ENCODE measurements at places on chromosomes 1 and 21.

GRCh38 chr1:161728376-161729226, 7.3 kb downstream of the FCRLB start:
- no peak for DNase-seq

DNA sequence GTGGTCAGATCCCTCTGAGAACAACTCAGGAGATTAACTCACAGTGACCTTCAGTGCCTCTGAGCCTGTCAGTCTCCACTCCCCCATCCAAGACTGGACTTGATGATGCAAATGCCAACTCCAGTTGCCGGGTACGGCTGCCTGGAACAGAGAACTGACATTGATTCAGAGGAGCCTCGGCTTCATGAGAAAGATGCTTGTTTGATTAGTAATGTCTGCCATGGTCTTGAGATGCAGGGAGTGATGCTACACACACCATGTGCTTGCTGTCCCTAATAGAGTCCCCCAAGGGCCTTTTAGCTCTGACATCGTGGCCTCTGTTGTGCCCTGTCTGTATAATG, 51.8 kb upstream of the LRP8 start:
- DNase-seq: no peak

DNA sequence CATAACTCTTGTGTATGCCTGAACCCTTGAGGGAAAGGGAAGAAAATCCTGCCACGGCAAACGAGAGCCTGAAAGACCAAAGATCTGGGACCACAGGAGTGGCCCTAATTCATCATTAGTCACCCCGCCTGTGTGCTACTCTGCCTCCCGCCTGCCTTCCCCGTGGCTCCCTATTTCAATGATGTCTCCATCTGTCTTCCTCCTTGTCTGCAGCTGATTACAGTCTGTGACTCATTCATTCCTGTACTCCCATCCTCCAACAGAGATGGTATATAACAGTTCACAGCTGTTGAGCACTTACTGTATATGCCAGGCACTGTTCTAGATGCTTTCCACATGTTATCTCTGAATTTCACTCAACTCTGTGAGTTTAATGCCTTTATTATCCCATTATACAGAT, 96.6 kb downstream of the SEC16B start:
- DNase-seq: no peak

DNA sequence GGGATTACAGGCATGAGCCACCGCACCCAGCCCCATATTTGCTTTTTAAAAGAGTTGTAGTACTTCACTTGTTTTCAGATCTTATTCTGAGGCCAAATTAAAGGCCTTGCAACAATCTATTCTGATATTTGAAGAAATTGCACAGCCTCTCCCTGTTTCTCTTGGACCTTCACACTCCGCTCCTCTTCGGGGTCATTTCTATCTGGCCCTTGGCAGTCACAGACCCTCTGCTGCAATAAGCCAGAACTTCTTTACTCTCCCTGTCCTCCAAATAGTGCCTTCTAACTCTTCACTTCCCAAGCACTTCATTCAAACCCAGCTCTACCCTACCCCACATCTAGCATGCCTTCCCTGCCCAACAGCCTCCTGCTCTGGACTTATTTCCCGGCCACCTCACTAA, 110.7 kb downstream of the LAMC2 start:
- DNase-seq: no peak

DNA sequence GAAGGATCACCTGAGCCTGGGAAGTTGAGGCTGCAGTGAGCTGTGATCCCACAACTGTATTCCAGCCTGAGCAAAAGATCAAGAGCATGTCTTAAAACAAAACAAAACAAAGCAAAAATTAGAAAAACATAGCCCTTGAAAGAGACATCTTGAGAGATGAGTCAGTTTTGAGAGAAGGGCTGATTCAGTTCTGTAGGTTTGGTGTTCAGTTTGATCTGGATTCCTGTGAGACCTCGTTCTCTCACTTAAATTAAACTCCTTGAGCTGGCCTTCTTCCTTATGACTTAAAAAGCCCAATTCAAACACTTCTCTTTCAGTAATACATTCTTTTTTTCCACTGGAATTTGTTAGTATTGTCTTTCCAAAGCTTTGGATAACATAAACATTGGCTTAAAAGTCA, 164.2 kb downstream of the NRIP1 start:
- DNase-seq: no peak

- no peak for DNase-seq
Measured at GRCh38 chr1:21129407-21129806, 47.3 kb downstream of the EIF4G3 start.

DNA sequence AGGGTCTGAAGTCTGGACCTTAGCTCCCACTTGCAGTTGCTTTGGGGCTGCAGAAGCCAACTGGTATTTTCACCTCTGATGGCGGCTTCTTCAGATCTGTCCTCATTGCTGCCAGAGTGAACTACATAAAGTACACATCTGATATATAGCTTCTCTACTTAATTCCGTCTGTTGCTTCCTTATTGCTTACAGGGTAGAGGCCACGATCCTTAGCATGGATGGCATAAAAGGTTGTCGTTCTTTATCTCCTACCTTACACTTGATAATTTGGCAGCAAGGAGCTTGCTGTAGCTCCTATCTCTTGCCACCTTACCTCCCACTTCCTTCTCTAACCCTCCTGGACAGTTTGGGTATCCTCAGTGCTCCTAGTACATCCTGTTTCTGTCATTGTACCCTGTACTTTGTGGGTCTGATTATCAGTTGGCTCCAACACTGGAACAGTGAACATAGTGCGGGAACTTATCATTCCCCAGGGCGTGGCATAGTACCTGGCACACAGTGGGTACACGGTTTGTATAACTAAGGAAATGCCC, 30.9 kb upstream of the NBL1 start:
- DNase-seq: no peak

GRCh38 chr1:61084491-61085031, 2.2 kb downstream of the NFIA start:
- no peak for DNase-seq

DNA sequence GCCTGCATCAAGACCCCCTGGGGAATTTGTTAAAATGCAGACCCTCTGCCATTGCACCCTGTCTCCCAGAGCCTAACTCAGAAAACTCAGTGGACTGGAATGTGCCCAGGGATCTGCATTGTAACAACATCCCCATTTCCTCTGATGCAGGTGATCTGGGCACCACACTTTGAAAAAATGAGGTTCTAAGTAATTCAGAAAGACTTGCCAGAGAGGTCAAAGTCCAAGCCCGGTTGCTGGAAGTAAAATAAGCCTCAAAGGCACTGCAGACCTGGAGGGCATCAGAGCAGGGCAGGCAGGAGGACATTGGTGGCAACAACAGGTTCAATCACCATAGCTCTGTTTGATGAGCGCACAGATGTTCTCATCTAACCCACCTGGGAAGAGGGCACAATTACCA, 90.7 kb downstream of the SYT2 start:
- no peak for DNase-seq

DNA sequence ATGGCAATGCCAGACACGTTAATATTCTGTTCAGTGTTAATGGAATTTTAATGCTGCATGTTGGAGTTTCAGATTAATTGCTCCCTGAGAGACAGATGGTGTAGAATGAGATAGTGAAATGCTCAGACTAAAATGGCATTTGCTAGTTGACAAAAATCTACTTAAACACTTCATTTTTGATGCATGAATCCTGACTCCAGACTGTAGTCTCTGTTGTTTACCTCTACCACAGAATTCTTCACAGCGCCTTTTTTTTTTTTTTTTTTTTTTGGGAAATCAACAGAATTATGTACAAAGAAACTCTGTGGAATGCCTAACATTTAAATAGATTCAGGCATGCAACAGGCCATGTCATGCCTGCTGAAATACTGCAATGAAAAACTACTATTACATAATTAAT, 111.3 kb downstream of the PLPPR5 start:
- no peak for DNase-seq

- no peak for DNase-seq
Measured at GRCh38 chr1:2778220-2778592, 23.3 kb downstream of the TTC34 start.

- DNase-seq: peak; percentile 31
Measured at GRCh38 chr1:221794079-221794670, 52.3 kb upstream of the DUSP10 start.

GRCh38 chr1:223421676-223422075, 28.5 kb downstream of the CCDC185 start:
- no peak for DNase-seq

DNA sequence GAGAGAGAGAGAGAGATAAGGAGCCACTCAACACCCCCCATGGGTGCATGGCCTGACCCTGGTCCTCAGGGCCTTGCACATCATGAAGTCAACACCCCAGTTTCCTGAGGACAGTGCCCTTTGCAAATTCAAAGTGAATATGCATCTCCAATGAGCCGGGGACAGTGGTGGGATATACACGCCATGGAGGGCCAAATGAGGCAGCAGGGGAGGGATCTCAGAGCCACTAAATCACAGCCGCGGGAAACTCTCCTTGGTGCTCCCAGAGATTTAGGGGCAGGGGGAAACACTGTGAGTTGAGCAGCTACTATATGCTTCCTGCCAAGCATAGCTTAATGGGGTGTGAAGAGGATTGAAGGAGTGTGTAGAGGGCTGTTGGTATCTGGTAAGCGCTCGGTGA, 35.5 kb downstream of the MATN1 start:
- no peak for DNase-seq

GRCh38 chr1:153957744-153958110, 685 bp downstream of the CRTC2 start:
- DNase-seq: peak; percentile 61

DNA sequence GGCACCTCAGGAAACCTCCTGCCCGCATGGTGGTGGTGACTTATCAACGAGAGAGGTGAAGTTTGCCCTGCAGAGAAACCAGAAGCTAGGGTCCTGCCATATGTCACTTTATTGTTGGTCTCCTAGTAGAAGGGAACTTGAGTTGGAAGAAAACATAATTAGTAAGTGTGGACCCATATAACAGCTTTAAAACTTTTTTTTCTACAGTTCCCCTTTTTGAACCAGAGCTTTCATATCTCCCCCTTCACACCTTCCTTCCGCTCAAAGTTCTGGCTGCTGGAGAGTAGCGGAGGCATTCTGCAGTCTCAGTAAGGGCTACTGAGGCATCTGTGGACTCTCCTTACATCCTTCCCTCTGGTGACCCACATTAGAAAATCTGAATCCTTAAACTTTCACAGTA, 48.9 kb downstream of the PHC2 start:
- DNase-seq: no peak

DNA sequence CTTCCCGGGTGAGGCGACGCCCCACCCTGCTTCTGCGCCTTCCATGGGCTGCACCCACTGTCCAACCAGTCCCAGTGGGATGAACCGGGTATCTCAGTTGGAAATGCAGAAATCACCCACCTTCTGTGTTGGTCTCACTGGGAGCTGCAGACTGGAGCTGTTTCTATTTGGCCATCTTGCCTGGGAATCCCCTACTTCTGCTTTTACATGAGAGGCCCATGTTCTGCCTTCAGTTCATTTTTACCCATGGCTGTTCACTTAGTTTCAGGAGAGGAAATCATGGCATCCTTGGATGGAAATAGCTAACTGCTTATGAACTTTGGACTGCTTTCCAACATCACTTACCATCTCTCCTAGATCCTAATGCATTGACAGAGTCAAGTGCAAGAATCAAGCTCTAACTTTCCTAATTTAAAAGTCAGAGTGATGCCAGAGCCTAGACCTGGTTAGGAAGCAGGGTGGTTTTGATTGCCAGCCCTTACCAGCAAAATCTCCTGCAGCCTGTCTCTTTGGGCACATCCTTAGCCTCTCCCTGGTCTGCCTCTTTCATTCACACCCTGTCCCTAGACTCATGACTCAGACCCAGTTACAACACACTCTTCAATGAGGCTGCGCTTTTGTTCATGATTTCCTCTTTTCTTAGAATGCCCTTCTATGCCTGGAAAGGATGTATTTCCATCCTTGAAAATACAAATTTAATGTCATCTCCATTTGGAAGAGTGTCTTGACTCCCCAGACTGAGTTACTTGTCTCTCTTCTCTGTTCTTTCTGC, 137.2 kb downstream of the KCTD3 start:
- DNase-seq: no peak

DNA sequence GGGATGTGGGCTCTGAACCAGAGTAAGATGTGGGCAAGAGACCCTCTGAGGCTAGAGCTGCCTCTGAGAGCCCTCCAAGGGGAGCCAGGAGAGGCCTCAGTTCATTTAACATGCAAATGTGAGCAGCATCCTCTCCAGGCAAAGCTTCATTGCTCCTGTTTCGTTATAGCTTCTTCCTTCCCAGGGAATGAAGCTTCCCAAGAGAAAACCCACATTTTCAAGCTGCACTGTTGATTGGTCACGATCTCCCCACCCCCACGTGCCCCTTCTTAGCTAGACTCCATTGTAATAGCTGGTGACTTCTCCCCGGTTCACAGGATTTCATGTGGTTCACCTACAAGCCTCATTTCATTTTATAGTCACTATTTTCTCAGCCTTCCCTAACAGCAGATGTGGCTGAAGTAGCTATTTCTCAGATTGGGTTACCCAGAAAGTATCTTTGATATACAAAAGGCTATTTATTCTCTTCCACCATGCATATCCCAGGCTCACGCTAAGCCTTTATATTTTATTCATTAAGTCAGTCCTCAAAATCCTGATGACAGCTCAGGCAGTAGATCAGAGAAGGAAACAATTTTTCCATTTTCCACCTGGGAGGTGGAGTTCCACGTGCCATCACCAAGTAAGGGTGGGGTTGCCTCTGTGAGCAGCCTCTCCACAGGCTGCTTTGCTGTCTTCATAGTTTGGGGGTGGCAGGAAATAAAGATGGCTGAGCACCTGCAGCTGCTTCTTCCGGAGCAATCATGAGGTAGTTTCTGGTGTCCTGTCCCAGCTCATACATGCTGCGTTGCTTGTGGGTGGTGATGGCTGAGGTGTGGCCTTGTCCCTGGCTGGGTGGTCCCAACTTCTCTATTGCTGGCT, 178.3 kb upstream of the RAB4A start:
- no peak for DNase-seq

DNA sequence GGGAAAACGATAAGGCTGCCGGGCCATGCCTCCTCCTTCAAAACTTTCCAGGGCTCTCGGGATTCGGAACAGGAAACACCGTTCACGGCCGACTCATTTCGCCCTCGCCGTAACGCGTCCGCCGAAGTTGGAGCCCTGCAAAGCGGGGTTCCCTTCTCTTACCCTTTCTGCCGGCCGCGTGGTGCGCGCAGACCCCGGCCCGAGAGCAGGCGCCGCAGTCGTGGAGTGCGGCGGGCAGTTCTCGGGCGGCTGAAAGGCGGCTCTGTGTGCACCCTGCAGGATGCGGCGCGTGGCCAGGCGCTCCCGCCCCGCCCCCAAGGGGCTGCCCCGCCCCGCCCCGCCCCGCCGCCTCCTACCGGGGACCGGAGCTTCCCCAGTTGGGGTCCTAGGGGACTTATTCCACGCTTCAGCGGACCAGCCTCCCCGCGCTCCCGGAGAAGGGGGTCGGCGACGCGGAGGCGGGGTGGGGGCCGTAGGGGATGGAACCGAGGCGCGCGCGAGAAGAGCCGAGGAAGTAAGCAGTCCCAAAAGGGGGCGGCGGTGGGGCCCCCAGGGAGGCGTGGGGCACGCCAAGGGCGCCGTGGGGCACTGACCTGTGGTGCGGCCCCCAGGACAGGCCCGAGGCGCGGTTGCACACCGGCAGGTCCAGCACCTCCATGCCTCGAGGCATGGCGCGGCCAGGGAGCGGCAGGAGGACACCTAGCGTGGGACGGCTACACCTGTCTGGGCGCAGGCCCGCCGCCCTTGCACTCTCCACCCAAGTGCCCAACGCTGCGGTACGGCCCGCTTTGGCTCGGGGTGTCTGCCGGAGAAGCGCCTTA, at the start of gene MCOLN2:
Gene MCOLN2, minus strand, starts transcription at position 268 of the 821 bp plus-strand sequence. Its CDS starts 241 bp downstream, at position 27.
- peak; percentile 70 for DNase-seq
